ENCODE measurements at places on chromosomes 7 and 10.

- no peak for DNase-seq
Measured at GRCh38 chr10:132169766-132170560, 16.8 kb upstream of the DPYSL4 start.

DNA sequence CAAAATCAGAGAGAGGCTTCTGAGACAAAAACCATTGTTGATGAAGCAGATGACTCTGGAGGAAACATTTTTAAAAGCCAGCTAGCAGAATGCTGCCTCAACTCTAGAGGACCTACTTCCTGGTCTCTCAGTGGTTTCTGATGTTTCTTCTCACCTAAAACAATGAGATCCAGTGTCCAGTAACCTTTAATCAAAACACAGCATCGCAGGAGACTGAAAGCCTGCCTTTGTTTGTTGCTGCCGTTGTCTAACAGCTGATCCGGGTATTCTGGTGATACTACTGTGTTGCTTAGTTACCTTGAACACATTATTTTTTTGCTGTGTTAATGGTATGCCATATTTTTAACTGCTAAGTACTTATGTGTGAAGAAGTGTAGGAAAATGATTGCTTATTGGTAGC lies 70.9 kb downstream of the WIPF3 start:
- no peak for DNase-seq

DNA sequence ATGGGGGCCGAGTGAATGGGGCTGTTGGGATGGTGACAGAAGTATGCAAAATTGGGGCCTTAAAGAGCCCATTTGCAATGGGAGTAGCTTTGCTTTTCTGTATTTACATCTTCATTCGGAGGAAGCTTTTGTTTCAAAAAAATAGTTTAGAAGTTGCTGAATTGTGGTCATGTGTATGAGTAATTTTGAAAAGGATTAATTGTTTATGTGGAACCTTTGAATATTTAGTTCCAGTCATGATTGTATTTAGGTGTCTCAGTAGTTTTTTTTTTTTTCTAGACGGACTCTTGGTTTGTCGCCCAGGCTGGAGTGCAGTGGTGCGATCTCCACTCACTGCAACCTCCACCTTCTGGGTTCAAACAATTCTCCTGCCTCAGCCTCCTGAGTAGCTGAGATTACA lies 37.2 kb downstream of the RBM33 start:
- DNase-seq = no peak

DNA sequence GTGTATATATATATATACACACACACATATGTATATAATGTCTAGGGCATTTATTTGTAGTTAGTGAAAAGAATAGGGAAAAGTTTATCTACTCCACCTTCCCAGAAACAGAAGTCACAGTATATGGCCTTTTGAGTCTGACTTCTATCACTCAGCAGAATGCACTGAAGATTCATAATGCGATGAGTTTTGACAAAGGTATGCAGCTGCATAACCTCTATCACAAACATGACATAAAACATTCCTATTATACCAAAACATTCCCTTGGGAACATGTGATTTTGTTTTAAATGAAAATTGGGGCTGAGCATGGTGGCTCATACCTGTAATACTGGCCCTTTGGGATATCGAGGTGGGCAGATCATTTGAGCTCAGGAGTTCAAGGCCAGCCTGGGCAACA lies 137.3 kb upstream of the EEPD1 start:
- DNase-seq = no peak

- DNase-seq = no peak
Measured at GRCh38 chr7:26372704-26373103, 81.0 kb downstream of the SNX10 start.

DNA sequence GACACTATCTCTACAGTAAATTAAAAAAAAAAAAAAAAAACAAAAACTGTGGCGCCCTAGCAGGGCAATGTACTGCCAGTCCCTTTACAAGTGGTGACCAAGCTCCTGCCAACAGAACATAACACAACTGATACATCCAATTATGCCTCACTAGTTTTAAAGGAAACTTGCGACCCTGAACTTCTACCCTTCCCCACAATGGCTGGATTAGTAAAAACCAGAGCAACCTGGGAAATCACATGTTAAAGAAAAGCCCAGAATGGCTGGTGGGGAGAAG lies 16.5 kb downstream of the ATE1 start:
- DNase-seq = no peak

- DNase-seq = no peak
Measured at GRCh38 chr7:107779647-107780099, 23.4 kb downstream of the SLC26A3 start.

- no peak for DNase-seq
Measured at GRCh38 chr7:81944058-81944457, 174.2 kb upstream of the HGF start.

DNA sequence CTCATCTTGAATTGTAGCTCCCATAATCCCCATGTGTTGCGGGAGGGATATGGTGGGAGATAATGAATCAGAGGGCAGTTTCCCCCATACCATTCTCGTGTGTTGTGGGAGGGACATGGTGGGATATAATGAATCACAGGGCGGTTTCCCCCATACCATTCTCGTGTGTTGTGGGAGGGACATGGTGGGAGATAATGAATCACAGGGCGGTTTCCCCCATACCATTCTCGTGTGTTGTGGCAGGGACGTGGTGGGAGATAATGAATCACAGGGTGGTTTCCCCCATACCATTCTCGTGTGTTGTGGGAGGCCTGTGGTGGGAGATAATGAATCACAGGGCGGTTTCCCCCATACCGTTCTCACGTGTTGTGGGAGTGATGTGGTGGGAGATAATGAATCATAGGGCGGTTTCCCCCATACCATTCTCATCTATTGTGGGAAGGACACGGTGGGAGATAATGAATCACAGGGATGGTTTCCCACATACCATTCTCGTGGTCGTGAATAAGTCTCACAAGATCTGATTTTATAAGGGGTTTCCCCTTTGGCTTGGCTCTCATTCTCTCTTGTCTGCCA lies 271.0 kb downstream of the MAD1L1 start:
- DNase-seq = no peak

GRCh38 chr7:151736403-151736909 lies 140.5 kb downstream of the PRKAG2 start:
- no peak for DNase-seq

- no peak for DNase-seq
Measured at GRCh38 chr7:73431041-73431835, 2.3 kb upstream of the FZD9 start.

GRCh38 chr7:74212661-74213060 lies 2.9 kb downstream of the LAT2 start:
- DNase-seq = no peak

GRCh38 chr7:46707973-46708372 lies 786.9 kb upstream of the IGFBP3 start:
- no peak for DNase-seq

- DNase-seq = no peak
Measured at GRCh38 chr7:101608772-101609713, 20.1 kb downstream of the MYL10 start.

GRCh38 chr7:143295870-143296269 lies 7.7 kb downstream of the CASP2 start:
- DNase-seq = no peak

- DNase-seq = no peak
Measured at GRCh38 chr10:25824050-25824449, 110.0 kb upstream of the MYO3A start.

DNA sequence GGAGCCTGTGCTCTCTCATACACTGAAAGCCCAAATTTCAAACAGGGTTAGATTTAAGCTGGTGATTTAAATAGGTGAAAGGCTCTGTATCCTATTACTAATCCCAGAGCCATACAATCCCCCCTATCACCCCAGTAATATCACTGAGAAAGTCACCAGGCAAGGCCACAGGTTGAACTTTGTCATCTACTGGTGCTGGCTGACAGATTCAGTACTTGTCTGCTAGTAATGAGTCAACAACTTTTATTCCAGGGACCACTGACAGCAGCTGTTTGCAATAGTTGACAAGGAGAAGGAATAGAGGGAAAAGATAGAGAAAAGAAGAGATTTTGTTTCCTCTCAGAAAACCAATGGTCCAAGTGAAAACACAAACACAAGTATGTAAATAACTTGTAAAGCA lies 10.4 kb downstream of the ASB15 start:
- no peak for DNase-seq

- no peak for DNase-seq
Measured at GRCh38 chr10:123689880-123690279, 23.7 kb downstream of the GPR26 start.

GRCh38 chr7:153382641-153383101 lies 623.1 kb downstream of the ACTR3B start:
- no peak for DNase-seq

- DNase-seq = no peak
Measured at GRCh38 chr10:79244068-79244442, 103.2 kb upstream of the PPIF start.

Measured in SIG-M5 (cell line).